Myocyte (in vitro differentiated cells): ENCODE measurements at places on chromosomes 1 and 21. TPM values are rescaled to one million over a fixed set of nuclear protein-coding genes. Genes with fewer than 3 reads are reported as not detected.

The VSIG8 gene
- total RNA-seq = not detected in 2 replicates

The NECTIN4 gene
- 0.16 TPM in 1 of 2 replicates, not detected in the other for total RNA-seq

The CD1C gene
- total RNA-seq = not detected in 2 replicates

The FCER1G gene
- not detected in 2 replicates for total RNA-seq

The CELA2A gene
- 0.57 TPM in 1 of 2 replicates, not detected in the other for total RNA-seq
